ENCODE measurements at places on chromosomes 1 and 21.

GRCh38 chr1:69847670-69848069 is 279.9 kb downstream of the LRRC7 start:
- no peak for DNase-seq

GRCh38 chr1:11338284-11338924 is 65.4 kb downstream of the UBIAD1 start:
- DNase-seq: no peak

DNA sequence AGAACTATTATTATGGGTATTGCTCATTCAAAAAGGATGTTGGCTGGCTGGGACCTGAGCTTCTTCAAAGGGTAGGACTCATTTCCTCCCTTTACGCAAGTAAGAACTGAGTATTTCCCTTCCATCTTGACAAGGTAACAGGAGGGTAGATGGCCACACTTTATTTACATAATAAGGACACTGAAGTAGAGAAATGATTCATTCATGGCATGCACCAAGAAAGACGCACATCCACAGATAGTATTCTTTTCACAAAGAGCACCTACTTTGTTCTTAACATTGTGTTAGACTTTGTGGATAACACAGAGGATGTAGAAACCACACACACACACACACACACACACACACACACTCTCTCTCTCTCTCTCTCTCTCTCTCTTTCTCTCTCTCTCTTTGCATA is 82.9 kb downstream of the FAM78B start:
- DNase-seq: no peak

DNA sequence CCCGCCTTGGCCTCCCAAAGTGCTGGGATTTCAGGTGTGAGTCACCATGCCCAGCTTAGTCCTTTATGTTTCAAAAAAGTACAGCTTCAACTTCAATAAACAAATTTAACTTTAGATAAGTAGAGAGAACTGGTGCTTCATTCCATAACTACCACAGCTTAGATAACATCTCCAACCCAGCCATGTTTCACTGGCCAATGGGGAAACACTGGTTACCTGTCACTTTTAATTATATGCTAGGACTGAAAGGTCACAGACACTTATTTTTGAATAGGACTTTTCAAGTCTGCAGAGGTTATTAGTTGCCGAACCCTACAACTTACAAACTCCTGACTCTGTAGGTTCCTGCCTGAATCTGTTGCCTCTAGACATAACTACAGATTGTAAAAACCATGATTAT is 56.5 kb upstream of the ST6GALNAC3 start:
- no peak for DNase-seq

DNA sequence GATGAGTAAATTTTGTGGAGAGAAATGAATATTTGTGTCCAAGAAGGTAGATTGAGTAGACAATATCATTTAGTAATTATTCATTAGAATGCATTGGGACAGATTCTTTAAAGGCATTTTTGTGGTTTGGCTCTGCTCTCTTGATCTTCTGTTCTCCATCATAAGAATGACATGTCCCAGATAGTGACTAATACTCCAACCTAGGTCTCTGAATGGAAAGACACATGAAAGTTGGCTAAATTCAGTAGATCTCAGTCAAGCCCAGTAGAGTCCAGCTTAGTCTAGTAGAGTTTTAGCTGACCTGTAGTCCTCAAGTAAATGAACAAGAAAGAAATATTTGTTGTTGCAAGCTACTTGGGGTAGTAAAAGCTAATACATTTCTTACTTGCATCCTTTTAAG is 61.8 kb upstream of the DNAH14 start:
- DNase-seq: no peak

DNA sequence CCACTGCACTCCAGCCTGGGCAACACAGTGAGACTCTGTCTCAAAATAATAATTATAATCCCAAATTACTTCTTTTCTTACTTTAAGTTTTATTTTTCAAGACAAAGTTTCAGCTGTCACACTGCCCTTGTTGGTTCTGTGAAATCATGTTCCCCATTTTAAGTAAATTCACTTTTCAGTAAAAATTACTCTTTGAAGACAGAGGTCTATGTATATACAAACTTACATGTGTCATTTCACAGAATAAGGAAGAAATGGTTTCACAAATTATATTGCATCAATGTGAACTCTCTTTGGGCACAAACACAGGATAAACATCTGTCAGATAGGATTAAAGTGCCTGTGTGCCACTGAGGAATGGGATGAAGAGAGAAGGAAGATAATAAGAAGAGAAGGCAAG is 33.1 kb upstream of the ETS2 start:
- no peak for DNase-seq

DNA sequence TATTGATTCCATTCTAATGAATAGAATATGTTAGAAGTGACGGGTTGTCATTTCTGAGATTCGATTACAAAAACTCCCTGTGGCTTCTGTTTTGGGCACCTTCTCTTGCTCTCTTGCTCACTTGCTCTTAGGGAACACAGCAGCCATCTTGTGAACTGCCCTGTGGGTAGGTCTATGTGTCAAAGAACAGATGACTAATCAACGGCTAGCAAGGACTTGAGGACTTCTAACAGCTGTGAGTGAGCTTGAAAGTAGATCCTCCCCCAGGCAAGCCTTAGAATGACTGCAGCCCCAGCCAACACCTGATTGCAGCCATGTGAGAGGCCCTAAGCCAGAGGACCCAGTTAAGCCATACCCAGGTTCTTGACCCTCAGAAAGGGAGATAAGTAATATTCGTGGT is 49.3 kb downstream of the AZIN2 start:
- no peak for DNase-seq

GRCh38 chr1:25866288-25866687 is 7.0 kb upstream of the AUNIP start:
- DNase-seq: no peak

- no peak for DNase-seq
Measured at GRCh38 chr1:40305451-40305850, 11.6 kb downstream of the COL9A2 start.

DNA sequence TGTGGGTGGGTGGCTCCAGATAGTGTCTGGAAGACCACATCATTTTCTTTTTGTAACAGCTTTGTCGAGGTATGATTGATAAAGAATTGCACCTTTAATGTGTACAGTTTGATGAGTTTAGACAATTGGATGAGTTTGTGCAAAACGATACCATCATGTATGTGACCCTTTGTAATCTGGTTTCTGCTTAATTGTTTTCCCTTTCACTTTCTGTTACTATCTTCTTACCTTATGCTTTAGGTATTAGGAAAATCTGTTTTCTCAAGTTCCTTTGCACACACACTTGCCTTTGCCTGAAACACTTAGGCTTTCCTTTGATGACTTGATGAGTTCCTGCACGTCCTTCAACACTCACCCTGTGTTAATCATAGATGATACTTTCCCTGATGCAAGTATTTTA is 6.8 kb downstream of the OR10Z1 start:
- no peak for DNase-seq

DNA sequence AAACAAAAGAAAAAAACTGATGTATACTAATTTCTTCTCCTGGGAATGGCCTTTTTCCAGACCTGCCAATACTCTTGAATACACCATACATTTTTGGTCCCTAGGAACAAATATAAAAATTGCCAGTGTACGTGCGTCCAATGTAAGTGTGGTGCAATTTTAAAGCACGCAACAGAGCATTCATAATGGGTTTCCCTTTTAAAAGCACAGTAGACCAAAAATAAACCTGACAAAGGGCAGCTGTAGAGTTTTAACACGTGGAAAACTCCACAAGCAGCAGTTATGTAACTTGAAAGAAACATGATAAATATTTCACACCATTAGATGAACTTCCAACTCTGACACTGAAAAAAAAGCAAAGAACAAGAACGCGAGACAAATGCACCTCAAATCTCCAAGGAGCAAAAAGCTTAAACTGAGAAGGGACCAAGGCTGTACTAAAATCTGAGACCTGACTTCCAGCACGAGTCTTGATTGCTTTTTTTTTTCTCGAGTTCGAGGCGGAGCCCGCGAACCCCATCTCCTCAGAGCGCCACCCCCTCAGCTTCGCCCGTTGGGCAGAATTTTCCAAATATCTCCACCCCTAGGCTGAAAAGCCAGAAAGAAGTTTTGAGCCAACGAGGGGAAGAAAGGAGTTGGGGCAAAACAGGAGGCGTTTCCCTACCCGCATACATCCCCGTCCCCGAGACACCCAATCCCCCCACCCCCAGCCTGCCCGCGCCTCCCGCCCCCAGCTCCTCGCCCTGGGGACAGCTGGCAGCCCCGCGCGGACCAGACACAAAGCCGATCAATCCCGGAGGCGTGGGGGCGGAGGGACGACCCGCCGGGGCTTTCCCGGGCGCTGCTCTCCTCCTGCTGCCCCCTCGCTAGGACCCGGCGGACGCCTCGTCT is at the start of gene JAM2:
Gene JAM2, plus strand, starts transcription at position 599 of the 891 bp plus-strand sequence. CDS start 564 bp downstream, outside the sequence.
- DNase-seq: no peak

GRCh38 chr1:201696217-201696761 is 132.7 kb upstream of the IPO9 start:
- DNase-seq: no peak

DNA sequence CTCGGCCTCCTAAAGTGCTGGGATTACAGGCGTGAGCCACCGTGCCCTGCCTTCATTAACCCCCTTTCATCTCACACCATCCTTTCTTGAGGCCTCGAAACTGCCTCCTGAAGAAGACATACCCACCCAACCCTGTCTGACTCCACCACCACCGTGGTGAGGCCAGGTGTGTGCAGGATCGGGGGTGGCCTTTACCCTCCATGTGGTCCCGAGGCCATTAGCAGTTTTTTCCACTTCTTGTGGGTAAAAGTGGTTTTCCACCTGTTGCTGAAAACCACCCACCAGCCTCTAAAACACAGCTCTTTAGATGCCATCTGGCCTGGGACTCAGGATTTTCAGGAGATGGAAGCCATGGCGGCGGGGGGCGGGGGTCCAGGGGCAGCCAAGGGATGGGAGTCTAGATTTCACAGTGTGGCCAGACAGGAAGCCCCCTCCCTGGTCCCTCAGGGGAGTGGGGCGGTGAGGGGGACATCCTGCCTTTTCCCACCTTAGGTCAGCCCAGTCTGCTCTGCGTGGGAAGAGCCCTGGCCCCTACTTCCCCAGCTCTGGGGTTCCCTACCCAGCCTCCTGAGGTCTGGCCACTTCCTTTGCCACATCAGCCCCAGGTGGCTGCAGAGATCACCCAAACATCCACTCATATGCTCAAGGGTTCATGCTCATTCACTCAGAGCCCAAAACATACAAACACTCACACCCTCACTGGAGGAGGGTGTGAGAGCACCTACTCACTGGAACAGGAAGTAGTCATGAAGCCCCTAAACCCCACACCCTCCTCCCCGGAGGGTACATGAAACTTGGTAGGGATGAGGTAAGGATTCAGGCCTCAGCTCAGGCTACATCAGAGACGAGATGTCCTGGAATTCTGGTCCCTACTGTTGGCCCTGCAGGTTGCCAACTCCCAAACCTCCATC is 2.3 kb downstream of the FGR start:
- no peak for DNase-seq

DNA sequence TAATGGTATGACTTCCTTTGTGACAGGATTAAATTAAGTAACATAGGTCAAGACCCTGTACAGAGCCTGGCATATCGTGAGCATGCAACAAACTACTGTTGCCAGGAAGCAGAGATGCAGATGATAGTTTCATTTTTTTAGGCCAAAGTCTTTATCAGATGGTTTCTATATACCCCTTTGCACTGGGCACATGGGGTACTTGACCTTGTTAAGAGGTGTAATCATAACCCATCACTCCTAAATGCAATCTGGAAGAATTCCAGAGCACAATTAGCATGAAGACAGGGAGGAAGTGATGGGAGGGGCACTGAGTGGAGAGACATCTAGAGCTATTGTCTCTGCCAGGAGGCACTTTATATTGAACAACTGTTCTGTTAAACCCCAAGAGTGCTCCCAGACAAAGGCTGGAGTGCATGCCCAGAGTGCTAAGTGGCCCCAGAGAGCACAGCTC is 22.1 kb downstream of the ZBTB17 start:
- DNase-seq: no peak

- DNase-seq: no peak
Measured at GRCh38 chr1:189192741-189193520, 1284.7 kb downstream of the BRINP3 start.

DNA sequence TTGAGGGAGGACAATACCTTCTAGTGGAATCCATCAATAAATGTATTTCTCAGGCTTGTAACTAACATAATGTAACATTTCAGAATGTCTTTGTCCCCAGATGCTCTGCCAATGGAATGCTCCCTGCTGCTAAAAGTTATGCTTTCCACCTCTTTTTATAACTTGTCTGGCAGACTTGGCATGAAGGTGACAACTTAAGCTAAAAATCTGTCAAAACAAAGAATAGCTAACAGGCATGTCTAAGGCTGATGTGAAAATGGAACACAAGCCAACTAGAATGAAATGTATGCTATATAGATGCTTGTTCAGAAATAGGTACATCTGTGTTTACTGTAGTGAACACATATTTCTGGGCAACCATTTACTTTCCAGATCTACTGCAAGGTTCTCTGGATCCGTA is 467.9 kb downstream of the MRPL39 start:
- DNase-seq: no peak

GRCh38 chr1:16294219-16295212 is 57.5 kb upstream of the CPLANE2 start:
- no peak for DNase-seq

- DNase-seq: no peak
Measured at GRCh38 chr1:172969611-172970010, 81.1 kb downstream of the TNFSF18 start.

- no peak for DNase-seq
Measured at GRCh38 chr1:21779613-21780521, 3.1 kb downstream of the USP48 start.

- no peak for DNase-seq
Measured at GRCh38 chr1:155179112-155180031, 5.7 kb downstream of the TRIM46 start.

GRCh38 chr1:29513357-29513756 is 277.0 kb downstream of the PTPRU start:
- DNase-seq: peak; percentile 50

GRCh38 chr1:199182186-199182843 is 543.5 kb downstream of the PTPRC start:
- DNase-seq: no peak

- DNase-seq: no peak
Measured at GRCh38 chr1:25106352-25106751, 126.0 kb downstream of the SYF2 start.

- DNase-seq: no peak
Measured at GRCh38 chr21:36747041-36747814, 48.3 kb downstream of the SIM2 start.

DNA sequence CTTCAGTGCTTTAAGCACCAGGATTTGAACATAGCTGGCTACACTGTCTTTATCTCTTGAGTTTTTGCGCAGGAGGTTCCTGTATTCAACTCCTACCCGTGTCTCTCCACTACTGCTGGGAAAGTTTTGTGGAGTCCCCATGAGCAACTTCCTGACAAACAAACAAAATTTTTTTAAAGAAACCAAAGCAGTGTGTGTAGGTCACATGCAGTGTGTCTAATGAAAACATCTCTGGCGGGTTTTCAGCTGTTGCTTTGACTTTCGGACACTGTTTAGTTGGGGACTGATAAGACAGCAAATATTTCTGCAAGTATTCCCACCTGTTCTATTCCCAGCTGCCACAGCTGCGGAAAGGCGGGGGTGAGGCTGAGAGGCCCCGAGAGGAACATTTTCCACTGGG is 2.0 kb downstream of the PSEN2 start:
- DNase-seq: no peak
